ENCODE measurements at places on chromosomes 3 and 15.

DNA sequence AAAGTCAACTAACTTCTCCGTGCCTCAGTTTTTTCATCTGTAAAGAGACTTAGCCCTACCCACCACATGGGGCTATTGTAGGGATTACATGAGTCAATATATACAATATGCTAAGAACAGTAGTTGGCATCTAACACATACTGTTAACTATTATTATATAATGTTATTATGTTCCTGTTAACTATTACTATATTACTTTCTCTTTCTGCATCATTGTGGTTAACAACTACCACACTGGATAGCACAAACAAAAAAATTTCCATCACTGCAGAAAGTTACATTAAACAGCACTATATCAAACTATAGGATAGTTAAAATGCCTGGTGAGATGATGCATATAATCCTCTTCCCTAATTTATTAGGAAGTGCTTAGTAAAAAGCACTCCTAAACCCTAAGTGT, 23.7 kb downstream of the STAG1 start:
- no peak for DNase-seq

GRCh38 chr3:21750080-21750696, 822 bp downstream of the ZNF385D start:
- no peak for DNase-seq

GRCh38 chr3:43748179-43748578, 57.4 kb downstream of the ABHD5 start:
- DNase-seq, result no peak

DNA sequence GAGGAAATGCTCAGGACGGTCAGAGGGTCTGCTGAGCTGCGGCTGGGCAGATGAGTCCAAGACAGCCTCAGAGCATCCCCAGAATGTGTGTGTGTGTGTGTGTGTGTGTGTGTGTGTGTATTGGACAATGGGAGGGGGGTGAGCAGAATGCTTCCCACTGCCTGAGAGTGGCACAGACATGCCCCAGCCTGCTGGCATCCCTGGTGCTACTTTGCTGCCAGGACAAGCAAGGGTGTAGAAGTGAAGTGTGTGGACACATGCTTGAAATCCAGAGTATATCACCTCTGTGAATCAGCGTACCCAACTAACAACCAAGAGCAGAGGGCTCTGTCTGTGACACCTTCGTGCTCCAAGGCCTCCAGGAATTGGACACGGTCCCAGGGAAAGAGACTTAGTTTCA, 76.3 kb downstream of the SLC9A9 start:
- DNase-seq, result no peak

- DNase-seq, result no peak
These were observed 2.9 kb upstream of the TMEM266 start for GRCh38 chr15:76056931-76057330.

DNA sequence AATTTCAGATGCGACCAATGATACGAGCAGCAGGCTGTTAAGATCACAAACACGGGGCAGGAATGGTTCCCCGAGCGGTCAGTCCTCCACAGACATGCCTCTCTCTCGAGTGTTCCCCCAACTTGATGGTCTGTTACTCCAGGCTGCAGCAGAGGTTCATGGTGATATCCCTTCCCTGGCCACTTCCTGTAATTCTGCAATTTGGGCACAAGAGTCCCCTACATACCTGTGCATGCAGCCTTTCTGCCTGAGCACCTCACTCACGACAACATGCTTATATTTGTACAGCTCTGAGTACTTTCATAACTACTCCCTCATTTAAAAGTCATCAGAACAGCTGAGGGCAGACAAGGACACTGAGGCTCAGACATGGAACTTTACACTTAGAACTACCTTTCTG, 408.1 kb upstream of the NR2F2 start:
- DNase-seq, result peak; percentile 8

DNA sequence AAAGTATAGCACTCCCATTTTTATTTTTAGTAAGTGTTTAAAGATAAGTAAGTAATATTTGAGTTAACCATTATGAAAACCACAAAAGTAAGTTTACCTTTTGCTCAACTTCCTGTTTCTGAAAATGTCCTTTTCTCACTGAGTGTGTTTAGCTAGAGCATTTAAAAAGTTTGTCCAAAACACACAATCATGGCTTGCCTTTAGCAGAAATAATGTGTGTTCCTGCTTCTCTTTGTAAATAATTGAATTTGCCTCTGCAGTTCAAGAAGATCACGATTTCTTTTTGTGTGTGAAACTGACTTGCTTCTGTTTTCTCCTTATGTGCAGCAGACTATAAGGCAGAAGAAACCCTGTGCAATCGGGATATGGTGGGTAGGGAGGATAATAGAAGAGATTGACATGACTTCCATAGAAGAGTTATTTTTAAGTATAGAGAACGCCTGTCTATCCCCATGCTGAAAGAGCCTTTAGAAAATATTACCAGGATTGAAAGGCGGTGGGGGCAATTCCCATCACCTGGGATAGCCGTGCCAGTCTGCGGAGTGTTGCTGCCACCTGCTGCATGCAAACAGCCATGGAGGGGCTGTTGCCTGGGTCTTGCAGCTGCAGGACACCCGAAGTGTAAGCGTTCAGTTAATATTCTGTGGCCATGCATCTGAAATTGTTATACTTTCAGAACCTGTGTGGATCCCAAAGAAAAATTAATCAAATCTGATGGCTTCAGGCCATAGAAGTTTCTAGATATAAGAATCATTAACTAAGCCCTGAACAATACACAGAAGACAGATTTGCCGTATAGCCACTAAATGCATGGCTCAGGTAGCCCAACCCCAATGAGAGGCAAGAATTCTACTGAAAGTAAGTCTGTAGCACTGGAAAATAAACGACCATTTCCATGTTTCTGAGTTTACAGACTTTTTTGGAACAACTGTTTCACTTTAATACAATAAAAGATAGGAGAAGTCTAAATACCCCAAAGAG, 2.4 kb upstream of the CD96 start:
- DNase-seq, result peak; percentile 81

DNA sequence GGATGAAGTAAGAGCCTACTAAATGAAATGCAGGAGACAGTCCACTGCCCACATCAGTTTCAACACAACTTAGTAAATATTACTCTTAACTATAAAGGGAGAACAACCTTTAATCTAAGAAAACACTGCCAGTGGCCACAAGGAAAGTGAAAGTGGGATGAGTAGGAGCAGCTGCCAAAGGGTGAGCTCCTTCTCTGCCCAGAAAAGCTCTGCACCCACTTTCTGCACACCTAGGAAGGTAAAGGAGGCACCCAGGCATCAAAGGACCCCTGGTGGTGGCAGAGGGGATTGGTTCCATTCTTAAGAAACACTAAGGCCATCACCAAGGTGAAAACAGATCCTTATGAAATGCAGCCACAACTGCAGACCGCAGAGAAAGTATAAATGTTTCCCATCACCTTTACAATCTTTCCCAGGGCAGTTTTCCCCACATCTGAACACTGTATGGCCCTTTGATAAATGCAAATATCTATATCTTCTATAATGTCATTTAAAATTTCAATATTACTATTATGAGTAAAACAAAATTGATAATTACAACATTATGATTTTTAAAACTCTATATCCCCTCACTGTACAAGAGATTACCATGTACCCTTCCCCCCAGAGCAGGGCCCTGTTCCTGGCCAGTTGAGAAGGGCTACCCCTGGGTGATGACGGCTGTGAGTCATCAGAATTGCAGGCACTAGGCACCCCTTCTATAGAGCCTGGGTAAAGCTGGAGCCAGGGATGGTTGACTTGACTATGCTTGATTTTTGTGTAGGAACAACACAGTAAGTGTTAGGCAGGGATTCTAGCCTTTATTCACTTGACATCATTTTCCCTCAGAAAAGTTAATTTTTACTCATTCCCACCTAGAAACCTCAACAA, 92.0 kb downstream of the SNRK start:
- DNase-seq, result peak; percentile 72

GRCh38 chr15:26941489-26941888, 29.5 kb upstream of the GABRG3 start:
- no peak for DNase-seq

- DNase-seq, result no peak
These were observed 123.4 kb downstream of the ABI3BP start for GRCh38 chr3:100869787-100870186.

GRCh38 chr3:132911741-132912415, 126.3 kb upstream of the TMEM108 start:
- no peak for DNase-seq

DNA sequence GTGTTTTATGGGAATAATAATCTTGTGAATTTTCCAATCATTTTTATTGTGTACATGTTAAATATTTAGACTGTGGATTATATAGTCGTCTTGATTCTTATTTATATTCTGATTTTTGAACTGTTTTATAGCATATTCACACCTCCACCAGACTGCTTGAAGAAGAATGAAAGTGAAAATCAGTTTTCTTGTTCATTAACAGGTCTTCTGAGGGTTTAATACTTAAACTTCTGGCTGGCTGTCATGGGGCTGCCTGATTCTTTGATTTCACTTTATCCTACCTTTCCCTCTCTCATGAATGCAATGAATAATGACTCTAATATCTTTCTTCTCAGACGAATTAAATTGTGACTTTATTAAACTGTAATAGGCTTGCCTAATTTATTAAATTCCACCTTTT, 56.2 kb downstream of the ATP2C1 start:
- DNase-seq, result no peak

DNA sequence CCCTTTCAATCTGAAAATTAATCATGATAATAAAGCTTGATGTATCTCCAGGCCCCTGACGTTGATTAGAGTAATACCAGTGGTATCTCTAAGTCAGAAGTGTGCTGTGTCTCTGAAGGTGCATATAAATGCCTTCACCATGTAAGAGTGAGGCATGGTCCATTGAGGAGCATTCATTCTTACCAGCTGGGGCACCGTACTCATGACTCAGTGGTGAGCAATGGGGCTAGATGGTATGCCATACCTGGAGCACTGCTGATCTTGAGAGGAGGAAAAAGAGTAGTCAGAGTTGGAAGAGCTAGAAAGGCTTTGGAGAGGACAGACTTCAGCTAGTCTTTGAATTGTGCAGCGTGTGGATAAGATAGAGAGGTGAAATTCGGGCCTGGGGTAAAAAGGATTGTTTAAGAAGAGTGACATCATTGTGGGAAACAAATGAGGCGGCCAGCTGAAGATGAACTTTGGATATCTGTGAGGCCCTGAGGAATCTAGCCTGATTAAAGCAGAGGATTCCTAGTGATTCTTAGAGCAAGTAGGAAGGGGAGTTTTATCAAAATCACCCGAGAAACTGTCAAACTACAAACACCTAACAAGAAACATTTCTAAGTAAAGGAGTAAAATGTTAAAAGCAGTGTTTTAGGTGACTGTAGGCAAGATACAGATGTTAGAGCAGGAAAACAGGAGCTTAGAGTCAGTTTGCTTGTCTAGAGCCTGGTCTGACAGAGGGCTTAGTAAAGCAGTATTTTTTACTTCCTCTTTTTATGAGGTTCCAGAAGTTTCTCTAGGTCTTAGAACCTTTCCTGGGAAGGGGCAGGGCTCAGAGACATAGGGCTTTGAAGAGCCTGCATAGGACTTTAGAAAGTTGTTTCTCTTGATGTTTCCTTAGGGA, 13.6 kb downstream of the TMOD3 start:
- no peak for DNase-seq

All from HuH-7 (cell line).